ENCODE measurements at places on chromosomes 3 and 15.

- no peak for DNase-seq
These were observed 21.7 kb downstream of the SEMA3G start for GRCh38 chr3:52423173-52423572.

DNA sequence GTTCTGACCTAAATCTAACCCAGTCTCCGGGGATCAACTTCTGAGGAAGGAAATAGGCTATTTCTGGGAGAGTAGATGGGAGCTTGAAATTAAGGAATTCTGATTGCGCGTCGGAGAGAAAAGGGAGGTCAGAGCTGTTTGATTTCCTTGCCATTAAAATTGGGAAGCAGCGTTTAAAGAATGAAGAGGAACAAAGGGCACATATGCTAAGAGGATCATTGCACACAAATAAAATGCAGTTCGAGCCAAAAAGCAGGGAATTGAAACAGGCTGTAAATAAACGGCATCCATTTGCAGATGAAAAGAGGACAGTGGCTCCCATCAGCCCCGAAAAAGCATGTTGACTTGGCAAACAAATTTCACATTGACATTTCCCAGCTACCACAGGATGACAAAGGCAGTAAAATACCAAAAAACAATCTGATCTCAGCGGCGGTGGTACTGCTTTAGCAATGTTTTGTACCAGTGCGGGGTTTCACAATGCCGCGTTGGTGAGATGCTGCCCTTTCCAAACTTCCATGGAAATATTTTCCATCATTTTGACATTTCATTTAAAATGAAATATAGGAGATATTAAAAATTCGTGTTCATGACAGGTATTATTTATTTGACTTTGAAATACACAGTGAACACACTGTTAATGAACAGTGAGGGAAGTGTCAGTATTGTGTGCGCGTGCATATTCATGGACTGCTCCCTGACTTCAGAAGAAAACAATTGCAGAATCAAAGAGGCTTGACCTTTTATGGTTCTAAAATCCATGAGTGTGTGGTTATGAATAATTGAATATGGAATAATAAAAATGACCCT, 108.8 kb downstream of the SQOR start:
- DNase-seq: no peak

DNA sequence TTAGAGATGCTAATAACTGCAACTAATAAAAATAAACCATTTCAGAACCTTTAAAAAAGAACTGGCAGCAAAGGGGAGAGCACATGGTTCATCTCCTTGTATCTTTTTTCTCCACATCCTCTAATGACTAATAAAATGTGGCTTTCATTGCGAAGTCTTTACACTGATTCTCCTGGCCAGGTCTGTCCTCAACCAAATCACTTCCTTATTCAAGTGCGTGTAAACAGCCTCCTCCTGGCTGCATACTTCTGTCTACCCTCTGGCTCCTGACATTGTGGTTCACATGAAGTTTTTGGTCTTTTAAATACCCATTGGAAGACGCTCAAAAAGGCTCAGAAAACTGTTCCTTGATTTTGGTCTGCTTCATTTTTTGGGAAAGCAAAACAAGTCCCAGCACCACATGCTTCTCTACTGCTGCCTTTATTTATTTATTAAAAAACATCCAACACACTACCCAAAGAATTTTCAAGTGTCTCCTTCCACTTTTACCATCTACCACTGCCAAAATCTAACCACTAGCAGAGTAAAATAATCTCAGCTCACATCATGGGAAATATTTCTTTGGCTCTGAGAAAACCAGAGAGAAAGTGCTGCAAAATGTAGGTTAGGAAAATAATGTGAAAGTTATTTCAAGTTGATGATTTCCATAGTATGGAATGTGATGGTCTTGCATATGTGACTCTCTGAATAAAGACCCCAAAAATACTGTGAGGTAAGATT, 85.1 kb downstream of the EFL1 start:
- DNase-seq: no peak

GRCh38 chr3:14124223-14124614, 451 bp downstream of the CHCHD4 start:
- peak; percentile 75 for DNase-seq

DNA sequence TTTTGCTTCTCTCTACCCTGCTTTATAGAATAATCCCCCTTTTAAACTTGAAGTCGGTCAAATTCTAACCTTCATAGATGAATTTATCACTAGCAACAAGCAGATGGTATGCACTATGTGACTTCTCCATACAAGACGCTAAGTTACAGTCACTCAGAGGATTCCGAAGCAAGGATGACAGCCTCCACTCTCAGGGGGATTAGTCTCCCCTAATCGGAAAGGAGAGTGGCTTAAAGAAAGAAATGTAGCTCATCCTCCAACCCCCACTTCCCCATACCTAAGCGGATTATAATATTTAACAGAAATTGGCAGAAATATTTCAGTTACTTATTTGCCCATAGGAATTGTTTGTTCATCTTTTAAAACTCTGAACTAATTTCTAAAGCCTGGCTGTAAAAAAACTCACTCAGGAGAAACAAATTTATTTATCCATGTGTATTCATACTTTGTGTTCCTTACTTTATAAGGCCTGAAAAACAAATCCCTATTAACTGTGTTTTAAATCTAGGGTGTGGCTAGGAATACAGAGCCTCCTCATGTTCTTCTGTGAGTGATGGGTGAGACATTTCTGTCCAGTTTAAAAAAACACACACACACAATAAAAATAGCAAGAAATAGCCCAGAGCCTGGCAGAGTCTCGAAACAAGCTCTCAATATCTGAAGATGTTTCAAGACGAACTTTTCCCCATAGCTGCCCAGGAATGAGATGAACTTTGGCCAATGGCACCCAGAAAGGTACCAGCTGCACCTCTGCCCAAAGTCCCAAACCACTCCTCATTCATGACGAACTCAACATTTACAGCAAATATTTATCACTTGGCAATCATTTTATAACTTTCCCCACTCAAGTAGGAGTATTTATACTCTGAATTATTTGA, 18.7 kb downstream of the SIAH2 start:
- DNase-seq: no peak

DNA sequence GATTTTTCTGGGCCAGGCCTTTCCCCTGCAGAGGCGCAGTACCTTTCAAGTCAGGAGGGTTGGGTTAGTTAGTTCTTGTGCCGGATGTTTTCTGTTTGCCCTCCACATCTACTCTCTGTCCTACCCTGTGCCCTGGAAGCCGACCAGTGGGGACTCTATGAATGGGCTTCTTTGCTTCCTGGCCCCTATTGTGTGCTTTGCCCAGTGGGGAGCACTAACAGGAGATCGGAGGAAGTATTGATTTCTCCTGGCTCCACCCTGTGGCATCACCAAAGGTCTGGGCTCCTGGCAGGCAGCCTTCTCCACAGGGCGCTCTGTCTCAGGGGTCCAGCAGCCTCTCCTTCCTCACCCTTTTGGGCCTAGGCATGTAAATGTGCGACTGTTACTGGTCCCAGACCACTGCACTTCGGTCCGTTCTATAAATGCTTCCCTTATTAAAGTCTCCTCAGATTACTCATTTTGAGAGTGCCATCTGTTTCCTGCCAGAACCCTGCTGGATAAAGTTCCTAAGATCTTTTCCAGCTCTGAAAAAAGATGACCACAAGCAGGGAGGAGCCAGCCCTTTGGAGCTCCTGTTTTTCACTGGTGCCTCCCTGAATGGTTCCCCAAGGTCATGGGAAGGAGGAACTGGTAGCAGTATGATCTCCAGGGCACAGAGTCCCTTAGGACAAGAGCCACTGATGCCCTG, 44.5 kb downstream of the CTDSPL start:
- no peak for DNase-seq

DNA sequence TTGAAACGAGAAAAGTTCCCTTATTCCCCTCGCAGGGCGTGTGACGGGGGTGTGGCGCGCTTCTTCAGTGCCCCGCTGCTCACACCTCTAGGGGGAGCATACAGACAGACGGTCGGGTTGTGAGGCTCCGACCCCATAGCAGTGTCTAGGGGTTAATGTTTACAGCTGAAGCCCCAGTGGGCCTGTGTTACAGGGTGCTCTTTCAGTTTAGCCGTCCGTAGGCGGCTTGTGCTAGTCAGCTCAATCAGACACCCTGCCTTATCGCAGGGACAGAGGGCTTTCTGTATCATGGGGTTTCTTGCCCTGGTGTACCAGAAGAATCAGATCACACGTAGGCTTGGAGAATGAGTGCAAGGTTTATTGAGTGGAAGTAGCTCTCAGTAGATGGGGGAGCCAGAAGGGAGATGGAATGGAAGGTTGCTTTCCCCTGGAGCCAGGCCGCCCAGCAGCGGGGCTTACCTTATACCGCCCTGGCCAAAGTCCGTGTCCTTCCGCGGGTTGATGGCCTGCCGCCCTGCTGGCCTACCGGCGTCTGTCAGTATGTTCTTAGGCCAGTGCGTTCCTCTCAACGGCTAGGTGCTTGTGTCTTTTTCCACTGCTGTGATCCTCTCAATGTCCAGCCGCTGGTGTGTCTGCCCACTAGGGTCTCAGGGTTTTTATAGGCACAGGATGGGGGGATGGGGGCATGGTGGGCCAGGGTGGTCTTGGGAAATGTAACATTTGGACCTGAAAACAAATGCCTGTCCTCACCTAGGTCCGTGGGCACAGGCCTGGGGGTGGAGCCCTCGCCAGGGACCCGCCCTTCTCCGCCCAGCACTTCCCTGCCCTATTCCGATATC, 32.2 kb upstream of the ACP3 start:
- DNase-seq: no peak

DNA sequence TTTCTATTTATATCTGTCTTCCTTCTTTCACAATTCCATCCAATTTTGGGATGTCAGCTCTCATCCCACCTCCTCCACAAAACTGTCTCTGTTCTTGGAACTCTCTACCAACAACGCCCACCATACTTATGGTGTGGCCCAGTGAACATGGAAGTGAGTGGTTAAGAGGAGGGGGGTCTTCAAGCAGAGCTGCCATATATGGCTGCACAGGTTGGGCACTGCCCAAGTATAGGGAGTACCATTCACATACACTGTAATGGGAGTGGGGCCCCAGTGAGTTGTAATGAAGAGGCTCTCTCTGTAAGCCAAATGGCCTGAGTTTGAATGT, 7.9 kb upstream of the CAMK1 start:
- DNase-seq: peak; percentile 28

GRCh38 chr15:47908950-47909670, 191.8 kb downstream of the SEMA6D start:
- DNase-seq: no peak

DNA sequence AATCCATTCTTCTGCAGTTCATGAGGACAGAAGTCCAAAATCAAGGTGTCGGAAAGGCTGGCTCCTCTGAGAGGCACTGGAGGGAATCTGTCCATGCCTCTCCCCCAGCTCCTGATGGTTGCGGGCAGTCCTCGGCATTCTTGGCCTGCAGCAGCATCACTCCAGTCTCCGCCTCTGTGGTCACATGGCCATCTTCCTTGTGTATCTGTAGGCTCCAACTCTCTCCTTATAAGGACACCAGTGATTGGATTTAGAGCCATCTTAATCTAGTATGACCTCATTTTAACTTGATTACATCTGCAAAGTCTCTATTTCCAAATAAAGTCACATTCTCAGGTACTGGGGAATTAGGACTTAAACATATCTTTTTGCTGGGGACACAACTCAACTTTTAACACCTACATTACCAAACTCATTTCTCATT, 56.0 kb upstream of the FLNB start:
- no peak for DNase-seq

GRCh38 chr15:35871812-35872211, 325.8 kb upstream of the DPH6 start:
- DNase-seq: no peak

GRCh38 chr3:124410471-124410870, 319.8 kb upstream of the UMPS start:
- no peak for DNase-seq

DNA sequence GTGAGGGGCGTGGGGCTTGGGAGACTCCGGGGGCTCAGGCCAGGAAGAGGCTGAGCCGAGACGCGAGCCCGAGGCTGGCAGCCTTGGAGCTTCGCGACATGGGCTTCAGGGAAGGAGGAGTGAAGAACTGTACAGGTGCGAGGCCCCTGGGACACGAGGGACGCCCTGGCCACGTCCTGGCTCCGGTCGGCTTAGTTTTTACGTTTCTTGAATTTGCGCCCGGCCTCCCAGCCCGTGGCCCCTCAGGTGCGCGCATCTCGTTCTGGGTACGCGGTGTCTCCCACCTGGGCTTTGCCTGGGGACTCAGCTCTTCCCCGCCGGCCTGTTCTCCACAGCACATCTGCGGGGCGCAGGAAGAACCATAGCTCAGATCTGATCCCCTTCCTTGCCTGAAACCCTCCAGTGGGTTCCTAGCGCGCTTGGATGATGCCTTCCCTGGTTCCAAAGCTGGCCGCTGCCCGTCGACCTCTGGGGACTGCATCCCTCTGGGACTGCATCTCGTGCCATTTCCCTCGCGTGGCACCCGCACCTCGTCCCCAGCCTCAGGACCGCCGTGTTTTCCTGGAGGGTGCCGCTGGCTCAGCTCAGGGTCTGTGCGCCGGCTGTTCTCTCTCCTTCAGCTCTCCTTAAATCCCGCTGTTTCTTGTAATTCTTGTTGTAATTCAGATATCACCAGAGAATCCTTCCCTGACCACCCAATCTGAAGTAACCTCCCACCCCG, 614 bp downstream of the CHCHD6 start:
- DNase-seq: peak; percentile 30

DNA sequence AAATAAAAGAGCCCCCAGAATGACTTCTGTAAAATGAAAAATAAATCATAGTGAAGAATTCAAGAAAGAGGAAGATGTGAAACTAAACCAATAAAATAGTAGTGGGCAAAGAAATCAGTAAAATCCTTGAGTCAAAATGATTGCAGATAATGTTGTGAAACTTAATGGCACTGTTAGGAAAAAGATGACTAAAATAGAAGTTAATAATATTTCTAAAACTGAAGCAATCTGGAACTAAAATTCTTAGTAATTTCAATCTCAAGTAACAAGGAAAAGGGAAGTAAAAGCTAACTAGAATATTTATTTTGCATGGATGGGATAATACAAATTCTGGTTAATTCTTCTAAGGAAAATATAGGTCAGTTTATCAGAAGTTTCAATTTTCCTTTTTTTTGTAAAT, 84.6 kb downstream of the TMCO5A start:
- no peak for DNase-seq

DNA sequence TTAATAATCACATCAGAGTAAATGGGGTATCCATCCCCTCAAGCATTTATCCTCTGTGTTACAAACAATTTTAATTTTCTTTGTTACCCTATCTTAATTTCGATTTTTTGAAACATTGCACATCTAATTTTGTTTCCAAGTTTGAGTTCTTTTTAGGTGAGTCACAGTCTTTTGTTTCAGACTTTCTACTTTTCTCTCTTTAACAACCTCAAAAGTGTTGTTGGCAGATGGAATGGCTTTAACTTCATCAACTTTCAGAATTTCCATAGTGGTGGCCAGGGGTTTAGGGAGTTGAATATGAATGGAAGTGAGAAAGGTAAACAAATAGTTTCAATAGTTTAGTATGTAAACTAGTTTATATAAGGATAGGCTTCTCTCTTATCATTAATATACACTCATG, 223.0 kb upstream of the MLF1 start:
- DNase-seq: no peak

All from stimulated activated naive CD8-positive, alpha-beta T cell treated with anti-CD3 and anti-CD28 coated beads, Interleukin-15, amount 100 ng/mL, for 72 hours (primary cell).